ENCODE measurements at places on chromosomes 6 and 20.

- DNase-seq = no peak
Measured at GRCh38 chr6:121592261-121592935, 157.0 kb downstream of the GJA1 start.

GRCh38 chr6:26172608-26172968, 85.4 kb downstream of the HFE start:
- no peak for DNase-seq

DNA sequence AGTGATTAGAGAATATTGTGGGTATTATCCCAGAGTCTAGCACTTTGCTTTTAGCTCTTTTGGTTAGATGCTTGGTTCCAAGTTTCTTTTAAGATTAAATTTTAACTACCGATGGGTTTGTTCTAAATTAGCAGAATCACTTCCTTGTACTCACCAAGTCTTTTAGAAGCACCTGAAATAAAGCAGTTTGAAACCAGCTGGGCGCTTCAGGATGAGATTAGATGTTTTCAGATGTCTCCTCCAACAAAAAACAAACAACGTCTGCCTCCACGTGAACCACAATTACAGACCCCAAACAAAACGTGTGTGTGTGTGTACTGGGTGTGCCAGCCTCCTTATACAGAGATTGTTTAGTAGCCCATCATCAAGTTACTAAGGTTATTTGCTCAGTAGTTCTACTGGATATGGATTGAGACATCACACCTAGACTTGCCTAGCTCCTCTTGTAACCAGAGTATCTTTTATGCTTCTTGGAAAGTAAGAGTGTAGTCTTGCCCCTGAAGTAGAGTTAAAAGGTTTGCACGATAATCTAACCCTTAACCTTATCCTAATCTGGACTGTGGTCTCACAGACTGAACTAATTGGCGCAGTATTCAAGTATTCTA, 2.3 kb downstream of the DSTN start:
- no peak for DNase-seq

GRCh38 chr20:42270539-42270938, 652.4 kb upstream of the CHD6 start:
- DNase-seq = no peak

DNA sequence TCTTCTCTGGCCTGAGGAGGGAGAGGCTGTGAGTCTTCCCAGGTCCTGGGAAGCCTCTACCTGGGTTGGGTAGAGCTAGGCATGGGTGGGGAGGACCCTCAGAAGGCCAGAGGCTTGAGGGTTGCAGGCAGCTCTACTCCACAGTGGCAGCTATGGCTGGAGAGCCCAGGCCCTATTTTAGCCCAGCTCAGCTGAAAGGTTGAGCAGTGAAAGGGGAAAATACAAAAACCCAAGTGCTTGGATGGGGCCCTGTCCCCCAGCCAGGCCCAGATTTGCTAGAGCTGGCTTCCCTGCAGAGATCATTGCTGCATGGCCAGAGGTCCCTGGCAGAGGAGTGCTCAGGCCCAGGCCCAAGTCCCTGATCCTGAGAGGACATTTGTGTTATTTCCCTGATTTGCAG, 45.7 kb downstream of the SUN5 start:
- no peak for DNase-seq

- no peak for DNase-seq
Measured at GRCh38 chr6:18330548-18331081, 56.5 kb upstream of the RNF144B start.

GRCh38 chr6:35710241-35710847, 21.6 kb upstream of the FKBP5 start:
- DNase-seq = no peak

DNA sequence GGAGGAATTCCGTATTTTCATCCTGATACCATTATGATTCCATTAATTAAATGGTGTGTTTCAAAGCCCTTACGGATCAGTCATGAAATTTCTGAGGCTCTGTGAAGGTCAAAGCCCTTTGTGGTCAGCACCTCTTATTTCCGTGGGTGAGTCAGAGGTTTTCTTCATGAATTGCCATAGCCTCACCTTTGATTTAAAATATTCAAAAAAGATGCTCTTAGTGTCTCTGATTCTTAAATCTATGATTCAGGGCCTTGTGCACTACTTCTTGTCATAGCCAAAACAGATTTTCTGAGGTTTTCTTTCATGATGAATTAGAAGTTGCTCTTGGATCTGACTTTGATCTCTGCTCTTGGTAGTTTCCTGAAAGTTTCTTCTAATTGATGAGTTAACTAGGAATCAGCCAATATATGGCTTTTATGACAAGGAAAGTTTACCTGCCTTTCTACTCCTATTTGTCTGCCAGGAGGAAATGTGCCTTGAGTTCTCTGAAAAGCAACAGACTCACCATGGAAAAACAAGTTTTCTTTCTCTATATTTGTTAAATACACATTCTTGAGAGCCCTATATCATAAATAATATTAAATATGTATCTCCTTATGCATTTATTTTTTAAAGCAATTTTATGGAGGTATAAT, 613.0 kb downstream of the UTRN start:
- no peak for DNase-seq

- DNase-seq = no peak
Measured at GRCh38 chr20:11304795-11305194, 612.9 kb upstream of the BTBD3 start.

- DNase-seq = no peak
Measured at GRCh38 chr6:139743664-139744437, 369.4 kb upstream of the CITED2 start.

DNA sequence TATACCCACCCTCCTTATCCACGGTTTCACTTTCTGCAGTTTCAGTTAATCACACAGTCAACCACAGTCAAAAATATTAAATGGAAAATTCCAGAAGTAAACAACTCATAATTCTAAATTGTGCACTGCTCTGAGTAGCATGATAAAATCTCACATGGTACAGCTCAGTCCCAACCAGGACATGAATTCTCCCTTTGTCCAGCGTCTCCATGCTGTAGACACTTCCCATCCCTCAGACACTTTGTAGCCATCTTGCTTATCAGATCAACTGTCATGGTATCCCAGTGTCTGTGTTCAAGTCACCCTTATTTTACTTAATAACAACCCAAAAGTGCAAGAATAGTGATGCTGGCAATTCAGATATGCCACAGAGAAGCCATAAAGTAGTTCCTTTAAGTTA, 94.7 kb downstream of the PDE10A start:
- no peak for DNase-seq

GRCh38 chr6:44052419-44053023, 74.7 kb downstream of the MRPL14 start:
- no peak for DNase-seq

DNA sequence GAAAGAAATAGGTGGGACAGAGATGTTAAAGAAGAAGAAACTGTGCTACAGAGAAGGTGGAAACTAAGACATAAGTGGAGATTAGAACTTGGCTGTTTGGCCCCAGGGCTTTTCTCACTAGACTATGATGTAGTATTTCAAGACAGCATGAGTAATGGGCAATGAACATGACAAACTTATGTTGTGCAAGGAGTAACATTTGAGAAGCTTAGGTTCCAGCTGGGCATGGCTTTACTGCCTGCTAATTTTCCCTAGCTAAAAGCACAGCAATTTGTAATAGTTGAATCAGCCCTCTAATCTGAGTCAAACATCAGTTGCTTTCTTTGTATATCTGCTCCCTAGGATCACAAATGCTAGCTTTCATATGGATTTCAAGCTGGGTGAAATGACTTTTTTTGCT, 294.3 kb upstream of the BMP2 start:
- no peak for DNase-seq

DNA sequence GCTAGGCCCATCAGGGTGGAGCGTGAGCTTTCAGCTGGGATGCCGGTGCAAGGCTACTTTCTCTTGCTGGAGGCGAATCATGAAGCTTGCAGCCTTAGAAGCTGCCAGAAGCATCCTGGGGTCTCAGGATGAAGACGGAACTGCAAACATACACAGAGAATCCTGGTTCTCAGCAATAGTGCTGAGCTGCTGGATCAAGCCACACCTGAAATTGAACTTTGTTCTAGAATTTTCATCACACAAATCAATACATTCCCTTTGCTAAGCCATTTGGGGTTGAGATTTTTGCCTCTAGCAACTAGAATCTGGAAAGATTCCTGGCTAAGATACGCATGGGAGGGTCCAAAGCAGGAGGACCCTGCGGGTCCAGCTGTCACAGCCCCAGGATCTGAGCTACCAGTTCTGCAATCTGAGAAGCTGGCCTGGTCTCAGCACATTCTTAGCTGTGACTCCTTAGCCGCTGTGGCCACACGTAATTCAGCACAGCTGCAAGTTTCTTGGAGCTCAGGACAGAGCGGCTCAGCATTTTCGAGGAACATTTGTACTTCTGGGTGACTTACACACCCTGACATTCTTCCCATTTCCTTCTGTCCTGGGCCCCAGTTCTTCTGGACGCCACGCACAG, 6.6 kb upstream of the ARFGAP1 start:
- no peak for DNase-seq

DNA sequence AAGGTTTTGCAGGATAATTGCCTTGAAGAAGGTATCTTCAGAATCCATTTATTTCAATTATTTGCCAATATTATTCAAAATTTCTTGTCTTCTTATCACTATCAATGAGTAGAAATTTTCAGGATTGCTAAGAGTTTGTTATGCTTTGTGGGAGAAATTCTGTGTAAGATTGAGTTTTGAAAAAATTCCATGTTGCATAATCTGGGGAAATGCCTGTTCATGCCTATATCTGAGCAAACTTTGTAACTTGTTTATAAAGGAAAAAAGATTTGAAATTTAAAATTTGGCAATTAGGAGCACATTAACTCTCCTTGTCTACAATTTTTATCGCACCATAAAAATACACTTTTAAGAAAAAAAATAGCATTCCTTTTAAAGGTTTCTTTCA, 39.8 kb upstream of the EDN1 start:
- no peak for DNase-seq

DNA sequence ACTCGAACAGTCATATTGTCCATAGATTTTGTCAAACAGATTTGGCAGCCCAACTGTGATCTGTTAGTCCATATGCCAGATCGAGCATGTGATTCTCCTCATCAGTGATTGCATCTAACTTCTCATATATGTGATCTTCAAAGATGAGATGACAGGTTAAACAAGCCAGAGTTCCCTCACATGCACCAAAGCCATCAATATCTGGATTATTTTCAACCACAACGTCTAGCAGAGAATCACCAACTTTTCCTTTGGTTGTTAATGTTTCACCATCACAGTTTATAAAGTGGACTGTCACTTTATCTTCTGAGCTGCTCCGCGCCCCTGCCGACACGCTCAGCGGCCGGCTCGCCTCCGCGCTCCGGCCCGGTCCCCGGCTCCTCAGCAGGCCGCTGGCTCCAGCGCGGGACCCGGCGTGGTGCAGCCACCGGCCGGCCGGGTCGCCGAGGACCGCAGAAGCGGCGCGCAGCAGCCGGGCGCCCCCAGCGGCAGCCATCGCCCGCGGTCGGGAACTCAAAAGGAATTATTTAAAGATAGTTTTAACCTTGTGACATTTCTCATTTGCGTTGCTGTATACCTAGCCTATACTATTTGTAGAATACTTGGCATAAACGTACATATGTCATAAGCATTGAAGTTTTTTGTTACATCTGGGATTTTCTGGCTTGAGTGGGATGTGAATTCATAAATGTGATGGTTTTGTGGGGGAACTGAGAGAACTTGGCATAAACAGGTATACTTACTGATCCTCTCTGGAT, 40.1 kb upstream of the DYNLRB1 start:
- DNase-seq = no peak

DNA sequence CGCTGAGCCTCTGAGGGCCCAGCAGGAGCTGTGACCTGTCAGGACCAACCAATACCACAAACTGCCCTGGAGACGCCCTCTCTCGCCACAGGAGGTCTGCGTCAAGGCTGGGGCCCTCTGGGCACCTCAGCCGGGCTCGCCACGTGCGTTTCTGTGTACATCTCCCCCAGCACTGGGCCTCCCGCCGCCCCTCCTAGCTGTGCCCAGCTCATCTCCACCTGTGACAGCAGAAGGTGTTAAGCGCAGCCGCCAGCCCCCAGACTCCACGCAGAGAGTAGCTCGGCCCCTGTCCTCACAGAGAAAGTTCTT, 91.4 kb downstream of the TAF4 start:
- no peak for DNase-seq

- DNase-seq = no peak
Measured at GRCh38 chr6:158596861-158597260, 37.0 kb downstream of the TMEM181 start.

- DNase-seq = peak; percentile 24
Measured at GRCh38 chr6:125746731-125747588, 2.5 kb upstream of the HEY2 start.

GRCh38 chr6:99434702-99435530, 9.8 kb upstream of the PNISR start:
- no peak for DNase-seq

GRCh38 chr6:121917263-121917829, 481.9 kb downstream of the GJA1 start:
- no peak for DNase-seq

Measured in cerebellar nuclear complex (tissue), 1 donor.